ENCODE measurements at places on chromosomes 5 and 9.

GRCh38 chr9:18479405-18479804 is 5.5 kb downstream of the ADAMTSL1 start:
- no peak for DNase-seq

GRCh38 chr9:120985819-120986222 is 59.2 kb upstream of the TRAF1 start:
- DNase-seq, result no peak

DNA sequence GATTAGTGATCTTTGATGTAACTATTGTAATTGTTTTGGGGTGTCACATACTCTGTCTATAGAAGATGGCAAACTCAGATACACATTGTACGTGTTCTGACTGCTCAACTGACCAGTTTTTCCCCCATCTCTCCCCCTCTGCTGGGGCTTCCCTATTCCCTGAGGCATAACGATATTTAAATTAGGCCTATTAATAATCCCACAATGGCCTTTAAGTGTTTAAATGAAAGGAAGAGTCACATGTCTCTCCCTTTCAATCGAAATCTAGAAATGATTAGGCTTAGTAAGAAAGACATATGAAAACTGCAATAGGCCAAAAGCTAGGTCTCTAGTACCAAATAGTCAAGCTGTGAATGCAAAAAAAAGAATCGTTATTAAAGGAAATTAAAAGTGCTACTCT is 265.6 kb downstream of the TMEM232 start:
- no peak for DNase-seq

DNA sequence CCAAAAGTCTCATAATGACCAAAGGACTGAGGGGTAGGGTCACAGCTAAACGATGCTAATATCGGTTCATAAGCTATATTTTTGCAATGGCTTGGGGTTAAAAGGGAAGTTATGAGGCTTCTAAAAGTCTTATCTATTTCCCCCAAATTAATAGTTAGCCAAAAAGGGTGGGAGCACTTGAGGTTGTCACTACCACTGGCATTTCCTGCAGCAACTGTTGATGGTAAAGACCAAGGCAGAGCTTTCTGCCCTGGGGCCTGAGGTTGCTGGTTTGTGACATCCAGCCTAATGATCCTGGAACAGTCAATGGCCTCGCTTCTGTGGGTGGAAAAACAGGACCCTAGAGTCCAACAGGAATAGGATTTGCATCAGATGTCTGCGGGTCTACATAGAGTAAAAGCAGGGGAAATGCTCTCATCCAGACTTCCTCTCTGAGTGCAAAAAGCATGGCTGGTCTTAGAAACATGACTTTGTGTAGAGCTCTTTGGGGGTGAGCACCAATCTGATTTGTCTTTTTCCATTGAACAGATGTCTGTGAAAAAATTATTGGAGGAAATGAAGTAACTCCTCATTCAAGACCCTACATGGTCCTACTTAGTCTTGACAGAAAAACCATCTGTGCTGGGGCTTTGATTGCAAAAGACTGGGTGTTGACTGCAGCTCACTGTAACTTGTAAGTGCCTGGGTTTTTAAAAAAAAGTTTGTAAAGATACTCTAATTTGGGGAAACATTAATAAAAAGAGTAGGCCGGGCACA is 2.7 kb downstream of the GZMA start:
- no peak for DNase-seq

DNA sequence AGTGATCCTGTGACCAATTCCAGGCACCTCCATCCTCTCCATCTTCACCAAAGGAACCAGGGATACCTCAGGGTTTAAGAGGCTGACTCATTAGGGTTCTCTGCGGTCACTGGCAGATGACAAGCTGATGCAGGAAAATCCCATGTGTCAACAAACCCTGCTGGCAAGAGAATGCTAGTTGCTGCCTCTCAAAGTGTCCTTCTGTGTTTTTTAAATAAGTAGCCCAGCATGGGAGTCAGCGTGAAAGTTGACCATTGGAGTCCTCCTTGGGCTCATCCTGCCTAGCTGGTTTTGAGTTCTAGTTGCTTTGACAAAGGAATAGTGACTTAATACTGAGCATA is 200.2 kb downstream of the SLIT3 start:
- DNase-seq, result no peak
